ENCODE measurements at places on chromosomes 1 and 21. TPM values are rescaled to one million over a fixed set of nuclear protein-coding genes. Genes with fewer than 3 reads are reported as not detected.
A peak's percentile ranks its signal among the peaks of the same experiment; 100 is the strongest.

Gene KCNE1
- 7.5 TPM for total RNA-seq

GRCh38 chr1:178055093-178055492 is 38.8 kb upstream of the RASAL2 start:
- peak; percentile 50 for DNase-seq

- DNase-seq: no peak
These were observed 2.1 kb downstream of the DISP3 start for GRCh38 chr1:11481019-11481418.

Gene FCRL1
- total RNA-seq: not detected

- no peak for DNase-seq
These were observed 126.5 kb downstream of the CRYAA start for GRCh38 chr21:43295066-43295958.

DNA sequence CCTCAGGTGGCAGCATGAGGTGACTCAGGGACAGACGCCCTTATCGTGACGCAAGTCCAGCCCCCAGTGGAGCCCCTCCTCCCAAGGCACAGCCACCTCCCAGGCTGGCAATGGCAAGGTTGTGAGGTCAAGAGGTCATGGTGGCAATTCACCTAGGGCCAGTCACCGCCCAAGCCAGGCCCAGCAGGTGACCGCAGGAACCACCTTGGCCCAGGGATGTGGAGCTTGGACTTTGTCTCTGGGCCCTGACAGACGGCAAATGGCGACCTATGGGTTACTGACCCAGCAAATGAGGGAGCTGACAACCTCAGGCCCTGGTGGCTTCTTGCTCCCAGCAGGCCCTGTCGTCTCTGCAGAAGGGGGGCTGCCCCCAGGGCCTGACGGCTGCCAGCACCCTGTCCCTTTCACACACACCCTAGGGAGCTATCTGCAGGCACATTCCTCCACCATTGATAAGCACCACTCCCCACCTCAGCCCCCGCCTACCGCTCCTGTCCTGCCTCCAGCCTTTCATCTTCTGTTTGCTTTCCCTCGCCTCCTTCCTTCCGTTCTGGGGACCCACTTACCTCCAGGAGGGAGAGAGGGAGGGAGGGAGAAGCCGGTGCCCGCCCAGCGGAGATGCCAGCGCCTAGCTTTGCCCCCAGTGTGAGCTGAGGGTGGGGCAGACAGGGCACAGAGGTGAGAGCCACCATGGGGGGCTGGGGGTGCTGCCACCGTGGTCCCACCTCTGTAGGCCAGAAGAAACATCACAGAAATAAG is 12.1 kb downstream of the EPHA2 start:
- DNase-seq: peak; percentile 65

GRCh38 chr1:236142253-236143103 is at the start of gene GPR137B:
GPR137B (plus strand) TSS chr1:236142539; CDS start chr1:236142623, 84 bp downstream.
- peak; percentile 66 for DNase-seq

DNA sequence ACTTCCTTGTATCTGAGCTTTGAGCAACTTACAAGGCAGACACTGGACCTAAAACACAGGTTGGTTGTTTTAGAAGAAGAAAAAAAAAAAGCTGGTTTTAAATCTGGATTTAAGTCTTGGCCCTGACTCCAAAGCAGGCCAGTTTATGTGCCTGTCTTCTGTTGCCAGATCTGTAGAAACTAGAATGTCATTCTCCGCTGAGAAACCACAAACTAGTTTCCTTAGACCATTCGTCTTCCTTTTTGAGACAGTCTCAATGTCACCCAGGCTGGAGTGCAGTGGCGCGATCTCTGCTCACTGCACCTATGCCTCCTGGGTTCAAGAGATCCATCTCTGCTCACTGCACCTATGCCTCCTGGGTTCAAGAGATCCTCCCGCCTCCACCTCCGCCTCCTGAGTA is 33.9 kb downstream of the APP start:
- no peak for DNase-seq

Gene LPAR3
- 22.1 TPM for total RNA-seq

DNA sequence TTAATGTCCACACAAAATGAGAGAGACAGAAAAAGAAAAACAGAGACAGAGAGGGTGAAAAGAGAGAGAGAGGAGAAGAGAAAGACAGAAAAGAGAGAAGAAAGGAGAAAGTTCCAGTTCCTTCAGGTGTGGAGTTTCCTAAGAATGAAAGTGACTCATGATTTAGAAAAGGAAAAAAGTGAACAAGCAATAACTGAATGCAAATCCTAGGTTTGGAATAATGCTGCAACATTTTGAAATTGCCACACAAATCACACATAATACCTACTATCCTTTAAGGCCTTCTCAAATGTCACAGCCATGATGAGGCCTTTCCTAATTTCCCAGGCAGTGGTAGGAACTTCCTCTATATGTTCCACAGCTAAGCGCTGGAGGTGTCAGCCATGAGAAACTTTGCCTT is 31.5 kb upstream of the XPR1 start:
- DNase-seq: no peak

Gene CELA2A
- not detected for total RNA-seq

GRCh38 chr1:100604372-100604771 is 66.4 kb downstream of the GPR88 start:
- no peak for DNase-seq

Gene SPATA21
- total RNA-seq: not detected

Gene CFAP45
- total RNA-seq: 2.0 TPM

Gene MAN1C1
- 11.0 TPM for total RNA-seq

DNA sequence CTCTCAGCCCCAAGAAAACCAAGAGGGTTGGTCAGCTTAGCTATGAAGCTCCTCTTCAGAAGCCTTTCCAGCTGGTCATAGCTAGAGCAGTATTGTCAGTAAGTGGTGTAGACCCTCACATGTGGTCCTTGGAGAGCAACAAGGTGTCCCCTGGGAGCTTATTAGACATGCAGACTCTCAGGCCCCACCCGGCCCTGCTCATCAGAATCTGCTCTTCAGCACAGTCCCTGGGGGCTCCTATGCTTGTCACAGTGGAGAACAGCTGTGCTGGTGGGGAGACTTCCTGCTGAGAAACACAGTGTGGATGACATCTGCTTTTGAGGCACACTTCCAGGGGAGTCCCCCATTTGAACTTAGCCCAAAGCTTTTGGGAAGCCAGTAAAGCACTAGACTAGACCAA is 21.9 kb upstream of the NEK2 start:
- DNase-seq: no peak

GRCh38 chr21:39422527-39423241 is 22.9 kb downstream of the LCA5L start:
- DNase-seq: no peak

Gene ST6GALNAC3
- total RNA-seq: 13.3 TPM

GRCh38 chr1:157199421-157199755 is 61.2 kb upstream of the ETV3 start:
- no peak for DNase-seq

Gene TMEM81
- total RNA-seq: 1.8 TPM

GRCh38 chr1:45299981-45300668 is 26.6 kb upstream of the HPDL start:
- peak; percentile 36 for DNase-seq

DNA sequence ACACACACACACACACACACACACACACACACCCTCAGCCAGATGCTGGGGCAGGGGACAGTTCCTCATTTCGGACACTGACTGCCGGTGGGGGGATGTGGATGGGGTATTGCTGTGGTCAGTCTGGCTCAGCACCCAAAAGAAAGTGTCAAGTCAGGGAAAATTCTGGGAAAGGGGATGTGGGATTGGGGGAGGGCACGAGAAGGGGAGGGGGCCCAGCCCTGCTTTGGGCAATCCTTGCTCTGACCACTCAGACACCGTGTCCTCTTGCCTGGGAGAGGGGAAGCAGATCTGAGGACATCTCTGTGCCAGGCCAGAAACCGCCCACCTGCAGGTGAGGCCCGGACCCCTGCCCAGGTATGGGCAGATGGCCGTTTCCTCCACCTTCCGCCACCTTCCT is at the start of gene C1QC:
Gene C1QC (plus strand): TSS at position 253 of the 400 bp plus-strand sequence. CDS start 391 bp downstream, outside the sequence.
- DNase-seq: peak; percentile 55

Gene CRNN
- not detected for total RNA-seq

DNA sequence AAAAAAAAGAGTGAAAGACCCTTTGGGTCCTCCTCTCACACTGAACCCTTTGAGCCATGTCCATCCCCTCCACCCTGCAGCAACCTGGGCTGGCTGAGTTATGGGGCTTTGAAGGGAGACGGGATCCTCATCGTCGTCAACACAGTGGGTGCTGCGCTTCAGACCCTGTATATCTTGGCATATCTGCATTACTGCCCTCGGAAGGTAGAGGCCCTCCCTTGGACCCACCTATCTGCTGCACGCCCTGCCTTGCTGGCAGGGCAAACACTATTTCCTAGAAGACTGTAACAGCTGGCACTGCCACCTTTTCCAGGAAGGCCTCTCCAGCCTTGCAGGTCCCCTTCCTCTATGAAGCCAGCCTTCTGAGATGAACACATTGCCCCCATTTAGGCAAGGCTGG is 1.1 kb downstream of the SLC50A1 start:
- no peak for DNase-seq

- no peak for DNase-seq
These were observed 187.1 kb upstream of the CACNA1E start for GRCh38 chr1:181296180-181296579.

GRCh38 chr1:50292276-50292675 is 131.0 kb downstream of the DMRTA2 start:
- DNase-seq: no peak

Gene GNAT2
- total RNA-seq: not detected

DNA sequence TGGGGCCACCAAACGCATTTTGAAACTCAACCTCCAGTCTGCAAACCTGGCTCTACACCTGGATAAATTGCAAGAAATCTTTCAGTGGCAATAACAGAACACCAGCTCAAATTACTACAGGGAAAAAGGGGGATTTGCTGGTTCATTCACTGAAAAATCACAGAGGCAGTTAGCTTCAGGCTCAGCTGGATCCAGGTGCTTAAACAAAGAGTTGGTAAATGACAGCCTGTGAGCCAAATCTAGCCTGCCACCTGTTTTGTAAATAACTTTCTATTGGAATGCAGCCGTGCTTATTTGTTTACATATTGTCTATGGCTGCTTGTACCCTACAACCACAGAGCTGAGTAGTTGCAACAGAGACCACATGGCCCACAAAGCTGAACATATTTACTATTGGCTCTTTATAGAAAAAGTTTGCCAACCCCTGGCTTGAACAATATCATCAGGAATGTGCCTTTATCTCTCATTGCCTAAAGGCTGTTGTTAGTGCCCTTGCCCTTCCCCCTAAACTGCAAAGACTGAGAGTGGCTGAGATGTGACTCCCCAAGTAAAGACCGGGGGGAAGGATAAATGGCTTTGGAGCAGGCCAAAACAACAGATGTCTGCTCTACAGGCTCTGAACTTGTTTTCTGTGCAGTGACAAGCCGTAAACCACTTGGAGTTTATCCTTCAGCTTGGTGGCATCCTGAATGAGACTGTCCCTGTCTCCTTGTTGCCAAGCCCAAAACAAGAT is 21.5 kb upstream of the PTPRF start:
- no peak for DNase-seq

GRCh38 chr1:45001011-45001481 is 10.1 kb downstream of the HECTD3 start:
- DNase-seq: no peak

GRCh38 chr1:183103147-183103546 is 79.9 kb downstream of the LAMC1 start:
- no peak for DNase-seq

GRCh38 chr1:63405987-63406386 is 38.6 kb downstream of the ALG6 start:
- no peak for DNase-seq

DNA sequence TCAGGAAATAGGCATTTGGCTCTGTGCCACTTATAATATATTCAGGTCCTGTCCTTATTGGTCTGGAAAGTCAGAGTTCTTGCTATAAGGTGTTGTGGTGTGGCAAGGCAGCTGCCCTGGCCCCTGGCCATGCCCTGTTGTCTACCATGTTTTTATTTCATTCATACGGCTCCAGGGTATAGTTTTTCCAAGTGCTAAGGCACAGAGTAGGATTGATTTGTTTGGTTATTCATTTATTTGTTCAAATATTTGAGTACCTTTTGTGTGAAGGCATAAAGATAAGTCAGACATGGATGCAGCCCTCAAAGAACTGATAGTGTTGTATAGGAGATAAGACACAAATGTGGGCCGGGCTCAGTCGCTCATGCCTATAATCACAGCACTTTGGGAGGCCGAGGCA is 10.1 kb downstream of the ZBTB8B start:
- no peak for DNase-seq

Gene MYOC
- total RNA-seq: 7.4 TPM

- no peak for DNase-seq
These were observed 170.1 kb downstream of the CRB1 start for GRCh38 chr1:197438010-197438790.

- DNase-seq: no peak
These were observed 451 bp downstream of the CHD5 start for GRCh38 chr1:6179564-6180175.

DNA sequence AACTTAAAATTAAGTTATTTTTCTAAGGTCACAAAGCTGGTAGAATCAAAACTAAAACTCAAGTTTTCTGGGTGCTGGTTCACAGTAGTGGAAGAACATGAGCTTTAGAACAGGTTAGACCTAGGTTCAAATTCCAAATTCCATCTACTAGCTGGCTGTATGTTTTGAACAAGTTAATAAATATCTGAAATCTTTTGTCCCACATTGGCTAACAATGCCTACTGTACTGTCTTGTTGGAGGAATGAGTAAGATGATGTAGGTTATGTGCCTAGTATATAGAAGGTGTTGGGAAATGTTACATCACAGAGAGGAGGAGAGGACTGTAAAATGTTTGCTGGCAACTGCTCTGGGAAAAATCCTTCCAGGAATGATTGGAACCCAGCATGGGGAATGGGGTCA is 14.0 kb upstream of the CD247 start:
- DNase-seq: no peak

- DNase-seq: no peak
These were observed 105.1 kb upstream of the L1TD1 start for GRCh38 chr1:62089570-62089969.

Gene UTS2
- not detected for total RNA-seq

DNA sequence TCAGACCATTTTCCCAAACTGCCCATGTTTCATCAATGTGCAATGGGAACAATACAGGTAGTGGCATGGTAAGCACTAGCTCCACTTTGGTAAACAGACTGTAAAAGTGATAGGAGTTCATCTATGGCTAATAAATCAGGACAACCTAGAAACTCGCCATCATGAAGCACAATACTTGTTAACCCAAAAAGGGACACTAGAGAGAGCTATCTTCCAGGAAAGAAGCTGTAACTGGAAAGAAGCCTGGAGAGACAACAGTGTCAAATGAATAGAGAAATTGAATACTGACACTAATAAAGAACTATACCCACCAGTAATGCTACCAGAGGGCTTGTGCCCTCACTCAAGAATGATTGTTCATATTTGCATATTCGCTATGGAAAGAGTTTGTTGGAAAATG is 164.7 kb upstream of the RGS18 start:
- no peak for DNase-seq

GRCh38 chr1:157412308-157412707 is 140.0 kb downstream of the FCRL5 start:
- no peak for DNase-seq

Gene GUCA2B
- total RNA-seq: not detected

Gene MROH7
- total RNA-seq: 4.5 TPM

Data from left cardiac atrium (tissue), 4 donors.